ENCODE measurements at places on chromosomes 12 and 14.

- DNase-seq, result no peak
Observed at GRCh38 chr12:53870117-53870516, 68.5 kb upstream of the HOXC13 start.

GRCh38 chr14:95811813-95812212 is 64.8 kb upstream of the TUNAR start:
- no peak for DNase-seq

DNA sequence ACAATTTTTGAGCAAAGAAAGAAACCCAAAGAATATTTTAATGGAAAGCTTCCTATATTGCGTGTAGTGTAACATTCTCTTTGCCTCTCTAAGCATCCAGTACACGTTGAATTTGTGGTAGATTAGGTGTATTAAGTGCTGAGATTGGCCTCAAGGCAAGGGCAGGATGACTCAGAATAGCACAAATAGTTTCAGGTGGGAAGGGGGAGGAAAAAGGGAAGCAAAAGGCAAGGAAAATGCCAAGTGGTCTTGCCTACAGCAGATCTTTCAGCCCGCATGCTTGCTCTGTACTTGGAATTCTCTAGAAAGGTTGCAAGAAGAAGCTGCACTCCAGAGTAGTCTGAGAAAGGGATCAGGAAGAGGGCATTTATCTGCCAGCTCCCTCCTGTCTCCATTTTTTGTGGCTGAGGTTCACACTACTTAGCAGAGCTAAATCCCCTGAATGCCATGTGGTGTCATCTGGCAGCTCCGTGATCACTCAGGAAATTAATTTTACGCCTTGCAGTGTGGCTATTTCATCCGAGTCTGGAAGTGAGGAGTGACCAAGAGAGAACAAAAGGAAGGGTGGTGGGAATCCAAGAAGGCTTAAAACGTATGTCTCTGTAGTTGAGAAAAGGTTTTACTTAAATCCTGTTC is 28.5 kb downstream of the CDKN1B start:
- no peak for DNase-seq

- no peak for DNase-seq
Observed at GRCh38 chr12:122873540-122873939, 22.4 kb downstream of the VPS37B start.

DNA sequence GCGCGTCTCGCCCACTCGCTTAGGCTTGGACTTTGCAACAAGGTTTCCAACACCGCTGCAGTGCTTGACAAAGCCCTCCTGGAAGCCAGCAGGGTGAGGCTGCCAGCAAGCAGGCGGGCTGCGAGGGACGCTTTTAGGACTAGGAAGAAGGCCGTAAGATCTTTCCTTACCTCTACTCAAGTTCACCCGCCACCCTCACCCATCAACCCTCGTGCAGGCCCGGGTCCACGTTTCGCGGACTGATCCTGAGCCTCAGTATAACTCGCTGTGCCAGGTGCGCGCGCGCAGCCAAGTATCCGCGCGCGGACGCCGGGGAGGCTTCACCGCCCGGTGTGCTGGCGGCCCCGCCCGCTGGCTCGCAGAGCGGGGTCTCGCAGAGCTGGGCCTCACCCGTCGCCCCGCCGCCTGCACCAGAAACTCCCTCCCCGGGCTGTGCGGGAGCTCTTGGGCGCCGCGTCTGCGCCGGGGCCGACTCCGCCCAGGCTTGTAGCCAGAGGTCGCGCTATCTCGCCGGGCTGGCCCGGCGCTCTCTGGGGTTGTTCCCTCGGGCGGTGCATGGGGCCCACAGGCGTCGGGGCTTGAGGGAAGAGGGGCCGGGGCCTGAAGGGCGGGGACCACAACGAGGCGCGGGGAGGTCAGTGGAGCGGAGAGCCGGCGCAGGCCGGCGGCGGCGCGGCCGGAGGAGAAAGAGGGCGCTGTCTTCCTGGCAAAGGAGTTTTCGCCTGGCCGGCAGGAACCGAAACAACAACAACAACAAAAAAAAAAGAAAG is 7.6 kb upstream of the SIX1 start:
- DNase-seq, result no peak

DNA sequence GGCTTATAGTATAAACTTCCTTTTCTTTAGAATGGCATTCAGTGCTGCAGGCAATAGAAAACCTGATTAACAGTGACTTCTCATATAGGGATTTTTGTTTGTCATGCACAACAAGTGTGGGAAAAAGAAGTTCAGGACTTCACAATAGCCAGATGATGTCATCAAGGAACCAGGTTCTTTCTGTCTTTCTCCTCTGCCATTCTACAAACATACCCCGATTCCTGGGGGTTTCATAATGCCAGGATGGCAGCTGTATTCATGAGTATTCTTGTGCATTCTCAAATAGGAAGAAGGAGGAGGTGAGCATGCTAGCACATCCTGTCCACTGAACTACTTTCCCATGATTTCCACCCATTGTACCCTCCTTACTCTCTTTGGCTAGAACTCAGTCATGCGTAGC is 182.7 kb upstream of the EEA1 start:
- no peak for DNase-seq

DNA sequence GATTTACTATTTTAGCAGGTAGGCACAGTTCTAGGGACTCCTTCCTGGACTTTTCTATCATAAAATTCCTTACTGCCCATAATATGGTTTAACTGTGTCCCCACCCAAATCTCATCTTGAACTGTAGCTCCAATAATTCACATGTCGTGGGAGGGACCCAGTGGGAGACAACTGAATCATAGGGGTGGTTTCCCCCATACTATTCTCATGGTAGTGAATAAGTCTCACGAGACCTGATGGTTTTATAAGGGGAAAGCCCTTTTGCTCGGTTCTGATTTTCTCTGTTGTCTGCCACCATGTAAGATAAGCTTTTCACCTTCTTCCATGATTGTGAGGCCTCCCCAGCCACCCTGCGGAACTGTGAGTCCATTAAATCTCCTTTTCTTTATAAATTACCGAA is 10.0 kb upstream of the ETV6 start:
- DNase-seq, result no peak

Measured in CD4-positive, alpha-beta memory T cell (primary cell).